Hematopoietic multipotent progenitor cell (in vitro differentiated cells): ENCODE measurements at places on chromosomes 16 and 17. TPM values are rescaled to one million over a fixed set of nuclear protein-coding genes. Genes with fewer than 3 reads are reported as not detected.
A peak's percentile ranks its signal among the peaks of the same experiment; 100 is the strongest.

- no peak for DNase-seq
These were observed 13.9 kb downstream of the TNS4 start for GRCh38 chr17:40487371-40488020.

DNA sequence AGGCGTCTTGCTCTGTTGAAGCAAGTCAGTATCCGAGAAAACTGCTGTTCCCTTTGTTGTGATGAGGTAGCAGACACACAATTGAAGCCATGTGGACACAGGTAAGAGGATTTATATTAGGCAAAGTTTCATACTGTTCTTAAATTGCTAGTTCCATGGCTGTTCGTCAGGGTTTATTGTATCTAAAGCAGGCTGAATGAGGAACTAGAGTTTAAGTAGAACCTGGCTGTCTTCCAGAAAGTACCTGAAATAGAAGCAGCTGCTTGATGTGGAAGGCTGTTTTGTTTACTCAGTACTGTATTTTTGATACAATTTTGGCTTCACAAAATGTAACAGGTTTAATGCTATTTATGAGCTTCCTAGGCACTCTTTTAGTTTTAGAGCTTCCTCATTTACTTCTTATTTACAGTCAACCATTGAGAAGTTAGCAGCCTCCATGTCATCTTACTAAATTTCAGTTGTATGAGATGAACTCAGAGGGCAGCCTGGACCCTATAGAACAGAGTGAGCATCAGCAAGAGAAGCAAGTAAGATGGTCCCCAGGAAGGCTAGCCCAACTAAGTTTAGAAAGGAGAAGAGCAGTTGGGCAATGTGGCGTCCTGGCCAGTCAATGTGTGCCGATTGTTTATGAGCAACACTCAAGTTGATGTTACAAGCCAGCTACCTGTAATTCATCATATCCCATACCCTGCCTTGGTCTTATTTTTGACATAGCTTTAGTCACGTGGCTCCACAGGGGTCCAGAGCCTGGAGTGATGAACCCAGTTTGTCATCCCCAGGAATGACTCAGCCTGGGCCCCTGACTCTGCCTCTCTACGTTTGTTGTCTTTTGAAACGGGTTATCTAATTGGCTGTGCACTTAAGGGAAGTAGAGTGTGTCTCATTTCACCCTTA, 9.7 kb upstream of the ARL2BP start:
- no peak for DNase-seq

- no peak for DNase-seq
These were observed 292.4 kb upstream of the FOXF1 start for GRCh38 chr16:86217891-86218270.

BICDL2 gene
- total RNA-seq: not detected

- DNase-seq: no peak
These were observed 19.2 kb upstream of the MRPS23 start for GRCh38 chr17:57868910-57869616.

GRCh38 chr16:65377195-65377594, 255.3 kb upstream of the CDH11 start:
- DNase-seq: no peak

DNA sequence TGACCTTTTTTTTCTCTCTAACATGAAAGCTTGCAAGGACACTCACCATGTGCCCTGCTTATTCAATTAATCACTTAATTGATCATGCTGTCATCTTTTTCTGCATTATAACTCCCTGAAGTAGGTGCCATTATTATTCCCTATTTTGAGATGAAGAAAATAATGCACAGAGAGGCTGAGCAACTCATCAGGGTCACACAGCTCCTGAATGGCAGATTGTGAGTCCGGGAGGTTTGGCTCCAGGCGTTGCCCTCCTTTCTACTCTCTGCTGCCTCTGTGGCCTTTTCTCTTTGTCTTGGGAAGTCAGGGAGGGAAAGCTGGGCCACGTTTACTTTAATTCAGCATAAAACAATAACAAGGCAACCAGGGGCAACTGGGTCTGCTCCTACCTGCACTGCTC, 17.2 kb upstream of the N4BP1 start:
- no peak for DNase-seq

- no peak for DNase-seq
These were observed 23.3 kb upstream of the GRB2 start for GRCh38 chr17:75428543-75429469.

DNA sequence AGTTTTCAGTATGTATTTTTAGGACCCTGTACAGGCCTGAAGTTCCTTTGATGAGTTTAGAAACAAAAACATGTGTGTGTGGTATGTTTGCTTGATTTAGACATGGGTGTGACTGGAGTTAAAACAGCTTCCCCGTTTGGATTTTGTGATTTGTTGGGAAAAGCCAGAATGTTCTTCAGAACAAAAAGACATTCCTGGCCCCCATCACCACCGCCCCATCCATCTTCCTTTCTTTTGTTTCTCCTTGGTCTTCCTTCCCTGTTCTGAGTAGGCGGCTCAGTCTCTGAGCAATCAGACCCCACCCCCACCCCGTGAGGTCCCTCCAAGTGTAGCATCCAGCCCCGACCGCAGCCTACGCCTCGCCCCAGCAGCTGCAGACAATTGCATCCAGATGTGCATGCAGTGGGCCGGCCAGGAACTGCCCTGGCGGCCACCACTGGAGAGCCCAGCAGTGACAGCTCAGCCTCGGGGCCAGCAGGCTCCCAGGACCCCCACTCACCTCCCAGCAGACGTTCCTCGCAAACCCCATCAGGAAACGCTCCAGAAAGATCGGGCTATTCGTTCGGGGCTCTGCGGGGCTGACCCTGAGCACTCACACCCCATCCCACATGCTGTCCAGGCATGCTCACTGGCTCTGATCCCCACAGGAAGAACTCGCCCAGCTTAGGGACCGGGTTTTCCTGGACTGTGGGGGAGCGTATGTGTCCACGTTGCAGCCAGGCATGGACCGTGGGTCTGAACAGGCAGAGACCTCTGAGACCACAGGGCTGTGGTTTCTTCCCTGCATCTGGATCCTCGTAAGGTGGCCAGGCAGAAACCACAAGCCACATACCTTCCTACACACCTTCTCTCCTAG, 99.8 kb upstream of the CDH5 start:
- peak; percentile 54 for DNase-seq

HNF1B gene
- under 0.01 TPM for total RNA-seq

DNA sequence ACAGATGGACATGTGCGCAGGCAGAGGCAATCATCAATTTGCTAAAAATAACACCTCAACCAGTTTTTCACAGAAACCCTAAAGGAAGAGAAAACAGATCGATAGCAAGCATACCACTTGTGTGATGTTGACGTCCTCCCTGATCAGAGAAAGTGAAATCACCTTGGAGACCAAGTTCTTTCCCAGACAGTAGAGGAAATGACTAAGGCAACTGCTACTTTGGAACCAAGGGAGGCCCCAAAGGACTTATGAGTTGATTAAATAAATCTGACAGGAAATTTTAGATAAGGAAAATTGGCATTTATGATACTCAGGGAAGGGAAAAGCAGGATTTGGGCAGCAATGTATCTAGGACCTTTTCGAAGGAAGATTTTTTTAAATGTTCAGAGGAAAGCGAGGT, 267.1 kb upstream of the ASIC2 start:
- DNase-seq: peak; percentile 5

- no peak for DNase-seq
These were observed 51.7 kb downstream of the PLXDC1 start for GRCh38 chr17:39099663-39100286.

CRYBA1 gene
- not detected for total RNA-seq

- DNase-seq: no peak
These were observed 163.6 kb downstream of the HS3ST3A1 start for GRCh38 chr17:13437966-13438779.

DNA sequence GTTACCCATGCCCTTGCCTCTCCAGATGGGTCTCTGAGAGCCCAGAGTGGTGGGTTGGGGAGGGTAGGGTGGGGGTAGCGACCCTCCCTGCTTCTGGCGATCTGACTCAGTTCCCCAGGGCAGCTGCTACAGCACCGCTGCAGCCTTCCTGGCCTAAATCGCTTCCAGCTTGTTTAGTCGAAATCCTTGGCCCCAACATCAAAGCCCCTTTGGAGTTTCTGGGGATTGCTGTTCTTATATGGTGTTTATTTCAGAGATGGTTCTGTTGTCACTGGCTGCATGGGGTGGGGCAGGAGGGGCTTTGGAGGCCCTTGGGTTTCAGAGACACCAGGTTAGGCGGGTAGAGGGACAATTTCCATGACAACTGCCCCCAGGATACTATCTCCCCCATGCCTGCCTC, 35.9 kb downstream of the FZD2 start:
- no peak for DNase-seq

DNA sequence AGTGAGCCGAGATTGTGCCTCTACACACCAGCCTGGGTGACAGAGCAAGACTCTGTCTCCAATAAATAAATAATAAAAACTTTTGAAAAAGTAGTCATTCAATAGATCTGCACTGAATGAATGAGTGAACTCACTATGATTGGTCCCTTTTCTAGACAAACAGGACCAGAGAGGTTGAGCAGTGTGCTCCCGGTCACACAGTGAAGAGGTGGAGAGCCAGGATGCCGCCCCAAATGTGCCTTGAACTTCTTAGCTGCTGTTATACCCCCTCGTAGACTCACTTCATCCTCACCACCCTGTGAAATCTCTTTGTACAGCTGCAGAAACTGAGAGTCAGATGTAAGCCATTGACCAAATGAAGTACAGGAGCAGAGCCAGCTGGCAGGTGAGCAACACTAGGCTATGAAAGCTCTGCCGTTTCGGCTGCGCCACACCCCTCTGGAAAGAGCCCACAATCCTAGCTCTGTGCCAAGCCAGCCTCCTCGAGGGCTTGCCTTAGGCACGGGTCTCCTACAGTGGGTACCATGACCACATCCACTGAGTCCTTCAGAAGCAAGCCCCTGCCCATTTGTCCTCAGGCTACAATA, 7.8 kb upstream of the KIAA0513 start:
- DNase-seq: no peak

CACNG4 gene
- total RNA-seq: not detected

SKAP1 gene
- total RNA-seq: 4.8 TPM

- DNase-seq: no peak
These were observed 46.1 kb upstream of the KCNJ2 start for GRCh38 chr17:70123193-70123592.

GRCh38 chr17:1533661-1534325, 17.4 kb upstream of the INPP5K start:
- DNase-seq: no peak

HS3ST2 gene
- not detected for total RNA-seq

DNA sequence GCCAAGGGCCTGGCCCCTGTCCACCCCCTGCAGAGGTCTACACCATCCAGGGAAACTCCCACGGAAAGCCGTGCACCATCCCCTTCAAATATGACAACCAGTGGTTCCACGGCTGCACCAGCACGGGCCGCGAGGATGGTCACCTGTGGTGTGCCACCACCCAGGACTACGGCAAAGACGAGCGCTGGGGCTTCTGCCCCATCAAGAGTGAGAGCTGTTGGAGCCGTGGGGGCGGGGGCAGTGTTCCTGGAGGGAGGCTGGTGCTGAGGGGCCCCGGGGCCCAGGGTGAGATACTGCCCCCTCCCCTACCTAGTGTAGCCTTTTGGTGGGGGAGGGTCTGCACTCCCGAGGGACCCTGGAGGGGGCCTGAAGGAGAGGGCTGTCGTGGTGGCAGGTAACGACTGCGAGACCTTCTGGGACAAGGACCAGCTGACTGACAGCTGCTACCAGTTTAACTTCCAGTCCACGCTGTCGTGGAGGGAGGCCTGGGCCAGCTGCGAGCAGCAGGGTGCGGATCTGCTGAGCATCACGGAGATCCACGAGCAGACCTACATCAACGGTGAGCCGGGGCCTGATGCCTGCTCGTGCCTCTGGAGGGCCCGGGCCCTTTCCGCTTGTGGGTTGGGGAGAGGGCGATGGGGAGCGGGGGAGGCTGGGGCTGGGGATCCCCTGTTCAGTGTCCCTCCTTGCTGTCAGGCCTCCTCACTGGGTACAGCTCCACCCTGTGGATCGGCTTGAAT, 38.8 kb downstream of the MRC2 start:
- DNase-seq: no peak

GRCh38 chr17:30790279-30790678, 34.2 kb downstream of the CRLF3 start:
- no peak for DNase-seq

DNA sequence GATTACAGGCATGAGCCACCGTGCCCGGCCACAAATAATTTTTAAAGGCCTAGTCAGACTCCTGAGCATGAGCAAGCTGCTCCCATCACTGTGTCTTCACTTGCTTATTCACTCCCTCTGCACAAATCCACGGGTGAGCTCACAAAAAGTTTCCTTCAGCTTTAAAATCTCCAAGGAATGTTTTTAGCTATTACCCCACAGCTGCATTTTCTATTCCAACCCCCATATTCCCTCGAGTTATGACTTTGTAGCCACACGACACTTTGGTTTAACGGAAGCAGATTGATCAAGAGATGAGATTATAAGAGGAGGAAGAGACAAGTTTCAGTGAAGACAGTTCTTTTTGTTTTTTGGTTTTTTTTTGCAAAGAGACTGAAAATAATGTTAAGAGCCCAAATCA, 49.1 kb upstream of the SLC25A19 start:
- DNase-seq: no peak

GRCh38 chr17:37541880-37542660, 52.4 kb downstream of the DUSP14 start:
- no peak for DNase-seq

GRCh38 chr17:4420692-4421131, 13.0 kb upstream of the SPNS3 start:
- peak; percentile 86 for DNase-seq

GRCh38 chr16:78988361-78988969, 612.1 kb downstream of the MAF start:
- DNase-seq: no peak

GRCh38 chr17:3276126-3276525, 22.0 kb downstream of the OR3A1 start:
- DNase-seq: no peak

- no peak for DNase-seq
These were observed 11.9 kb downstream of the DNAAF8 start for GRCh38 chr16:4746215-4746614.

- no peak for DNase-seq
These were observed 42.9 kb downstream of the SYT17 start for GRCh38 chr16:19210968-19211367.

GAS7 gene
- total RNA-seq: 16.2 TPM

DNA sequence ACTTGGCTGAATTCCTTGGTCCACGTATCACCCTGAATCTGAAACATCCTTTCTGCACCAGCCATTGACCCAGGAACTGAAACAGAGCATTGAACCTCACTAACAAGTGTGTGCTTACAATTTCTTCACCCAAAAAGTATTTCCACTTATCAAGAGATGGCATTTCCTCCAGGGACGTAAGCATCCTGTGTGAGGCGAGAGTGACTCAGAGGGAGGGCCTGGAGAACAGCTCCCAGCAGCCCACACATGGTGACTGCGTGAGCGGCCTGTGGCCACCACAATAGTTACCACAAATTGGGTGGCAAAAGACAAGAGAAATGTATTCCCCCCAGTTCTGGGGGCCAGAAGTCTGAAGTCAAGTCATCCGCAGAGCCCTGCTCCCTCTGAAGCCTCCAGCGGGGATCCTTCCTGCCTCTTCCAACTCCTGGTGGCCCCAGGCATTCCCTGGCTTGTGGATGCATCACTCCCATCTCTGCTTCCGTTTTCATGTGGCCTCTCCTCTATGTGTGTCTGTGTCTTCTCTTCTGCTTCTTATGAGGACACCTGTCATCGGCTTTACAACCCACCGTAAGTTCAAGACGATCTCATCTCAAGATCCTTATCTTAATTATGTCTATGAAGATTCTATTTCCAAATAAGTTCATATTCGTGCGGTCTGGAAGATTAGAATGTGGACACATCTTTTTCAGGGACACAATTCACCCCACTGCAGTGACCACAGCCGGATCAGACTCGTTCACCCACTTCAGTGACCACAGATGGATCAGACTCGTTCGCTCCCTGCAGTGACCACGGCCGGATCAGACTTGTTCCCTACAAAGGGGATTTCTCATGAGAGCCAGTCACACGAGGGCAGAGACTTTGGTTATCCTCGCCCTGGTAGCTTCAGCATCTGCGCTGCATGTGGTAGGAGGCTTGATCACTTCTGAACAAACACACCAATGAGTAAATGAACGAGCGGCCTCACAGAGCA, 122.6 kb upstream of the FOXF1 start:
- DNase-seq: peak; percentile 4
